AG09309 (cell line): ENCODE measurements at places on chromosomes 6 and 20.

DNA sequence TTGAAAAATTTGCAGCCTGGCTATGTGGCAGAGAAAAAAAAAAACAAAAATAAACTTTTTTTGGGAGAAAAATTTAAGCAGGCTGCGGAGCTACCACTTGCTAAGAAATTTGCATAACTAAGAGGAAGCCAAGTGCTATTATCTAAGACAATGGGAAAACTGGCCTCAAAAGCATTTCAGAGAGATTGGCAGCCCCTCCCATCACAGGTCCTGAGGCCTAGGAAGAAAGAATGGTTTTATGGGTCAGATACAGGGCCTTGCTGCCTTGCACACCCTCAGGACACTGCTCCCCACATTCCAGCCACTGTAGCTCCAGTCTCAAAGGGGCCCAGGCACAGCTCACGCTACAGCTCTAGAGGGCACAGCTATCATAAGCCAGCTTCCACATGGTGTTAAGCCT lies 777.9 kb downstream of the TENT5A start:
- DNase-seq = no peak

DNA sequence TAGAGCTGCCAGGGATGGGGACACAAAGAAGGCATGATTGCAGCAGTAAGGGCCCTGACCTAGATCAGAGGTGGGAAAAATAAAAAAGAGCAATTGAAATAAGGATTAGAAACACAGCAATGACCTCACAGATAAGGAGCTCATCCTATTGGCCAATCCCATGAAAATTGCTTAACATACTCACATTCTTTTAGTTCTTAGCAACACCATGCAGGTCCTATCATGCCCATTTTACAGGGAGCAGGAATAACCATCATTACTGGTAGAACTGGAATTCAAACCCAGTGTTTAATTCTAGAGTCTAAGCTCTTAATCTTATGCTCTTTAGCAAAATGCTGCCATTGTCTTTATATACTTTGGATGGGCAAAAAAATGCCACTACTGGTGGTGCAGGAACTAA lies 267.7 kb downstream of the RNF144B start:
- no peak for DNase-seq

GRCh38 chr6:130587778-130588520 lies 222.1 kb downstream of the TMEM200A start:
- DNase-seq = peak; percentile 67

GRCh38 chr6:6678185-6678671 lies 89.7 kb downstream of the LY86 start:
- no peak for DNase-seq

DNA sequence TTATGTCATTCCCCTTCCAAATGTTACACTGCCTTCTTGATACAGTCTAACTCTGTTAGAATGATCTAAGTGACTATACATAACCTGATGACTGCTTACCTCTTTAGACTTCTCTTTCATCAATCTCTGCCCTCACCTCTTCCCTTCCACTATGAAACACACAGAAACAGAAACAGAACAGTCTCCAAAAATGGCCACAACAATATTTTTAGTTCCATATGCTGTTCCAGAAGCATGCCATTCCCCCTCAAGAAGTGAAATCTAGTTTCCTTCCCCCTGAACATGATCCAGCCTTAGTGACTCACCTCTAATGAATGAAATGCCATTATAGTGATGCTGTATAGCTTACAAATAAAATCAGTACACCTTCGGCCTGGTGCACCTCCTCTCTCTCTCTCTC lies 229.3 kb upstream of the TENT5A start:
- DNase-seq = no peak

DNA sequence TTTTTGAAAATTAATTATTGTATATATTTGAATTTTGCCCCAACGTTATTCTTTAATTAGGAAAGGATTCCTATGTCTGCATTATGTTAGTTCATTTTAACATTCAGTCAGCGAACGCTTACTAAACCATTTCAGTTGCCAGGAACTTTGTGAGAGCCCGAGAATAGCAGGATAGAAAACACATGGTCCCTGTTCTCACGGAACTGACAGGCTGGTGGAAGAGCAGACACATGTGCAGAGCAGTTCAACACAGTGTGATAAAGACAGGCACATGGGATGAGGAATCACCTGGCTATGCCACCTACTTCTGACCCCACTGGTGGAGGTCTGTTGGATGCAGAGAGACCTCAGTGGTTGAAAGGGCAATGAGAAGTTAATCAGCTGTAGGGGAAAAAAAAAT lies 367.2 kb downstream of the EPM2A start:
- DNase-seq = no peak

GRCh38 chr20:58707770-58708169 lies 15.2 kb downstream of the NPEPL1 start:
- DNase-seq = no peak

- DNase-seq = no peak
Measured at GRCh38 chr6:104887350-104887749, 27.6 kb upstream of the HACE1 start.

DNA sequence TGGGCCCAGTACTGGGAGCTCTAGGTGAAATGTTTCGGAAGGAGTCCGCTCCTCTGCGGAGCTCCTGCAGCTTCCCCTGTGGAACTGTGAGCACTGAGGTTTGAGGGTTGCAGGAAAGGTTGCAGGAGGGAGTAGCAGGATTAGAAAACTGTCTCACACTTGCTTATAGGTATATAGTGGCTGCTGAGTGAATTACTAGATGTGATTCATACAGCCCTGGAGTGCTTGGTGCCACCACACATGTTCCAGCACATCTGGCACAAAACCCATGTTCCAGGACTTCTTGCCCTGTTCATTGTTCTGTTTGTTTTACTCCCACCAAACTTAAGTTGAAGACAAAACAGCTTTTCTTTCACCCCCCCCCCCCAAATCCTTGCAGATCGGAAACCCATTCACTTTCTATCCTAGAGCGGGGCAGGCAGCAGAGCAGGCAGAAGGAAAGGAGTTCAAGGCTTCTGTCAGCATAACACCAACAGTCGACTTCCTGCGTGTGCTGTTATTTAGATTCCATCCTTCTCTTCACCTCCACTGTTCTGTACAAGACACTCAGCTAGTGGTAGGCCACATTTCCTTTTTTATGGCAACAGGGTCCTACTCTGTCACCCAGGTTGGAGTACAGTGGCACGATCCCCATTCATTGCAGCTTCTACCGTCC lies 669 bp upstream of the PEX6 start:
- no peak for DNase-seq

DNA sequence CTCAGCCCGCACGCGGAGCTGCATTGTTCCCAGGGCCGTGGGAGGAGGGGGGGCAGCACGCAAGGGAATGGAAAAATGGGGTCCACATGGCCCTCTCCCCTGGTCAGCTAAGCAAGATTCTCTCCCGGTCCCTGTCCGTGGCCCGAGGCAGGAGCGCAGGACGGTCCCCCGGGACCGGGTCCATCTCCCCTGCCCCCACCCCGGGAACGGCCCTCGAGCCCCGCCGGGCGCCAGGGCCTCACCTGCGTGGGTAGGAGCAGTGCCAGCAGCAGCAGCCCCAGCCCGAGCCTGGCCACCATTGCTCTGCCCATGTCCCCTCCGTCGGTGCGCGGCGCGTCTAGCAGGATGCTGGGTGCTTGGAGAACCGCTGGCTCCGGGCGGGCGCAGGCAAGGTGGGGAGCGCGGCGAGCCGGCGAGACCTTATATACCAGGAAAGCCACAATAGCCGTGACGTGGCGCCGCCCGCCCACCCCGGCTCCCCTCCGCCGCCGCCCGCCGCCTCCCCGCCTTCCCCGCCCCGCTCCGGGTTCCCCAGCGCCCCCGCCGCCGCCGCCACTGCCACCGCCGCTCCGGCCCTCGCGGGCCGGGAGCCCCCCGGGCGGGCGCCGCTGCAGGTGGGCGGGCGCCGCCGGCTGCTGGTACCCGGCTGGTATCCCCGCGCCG lies at the start of gene CD24:
Gene CD24, minus strand, starts transcription at position 394 of the 663 bp plus-strand sequence. Its CDS starts 83 bp downstream, at position 311.
- no peak for DNase-seq

DNA sequence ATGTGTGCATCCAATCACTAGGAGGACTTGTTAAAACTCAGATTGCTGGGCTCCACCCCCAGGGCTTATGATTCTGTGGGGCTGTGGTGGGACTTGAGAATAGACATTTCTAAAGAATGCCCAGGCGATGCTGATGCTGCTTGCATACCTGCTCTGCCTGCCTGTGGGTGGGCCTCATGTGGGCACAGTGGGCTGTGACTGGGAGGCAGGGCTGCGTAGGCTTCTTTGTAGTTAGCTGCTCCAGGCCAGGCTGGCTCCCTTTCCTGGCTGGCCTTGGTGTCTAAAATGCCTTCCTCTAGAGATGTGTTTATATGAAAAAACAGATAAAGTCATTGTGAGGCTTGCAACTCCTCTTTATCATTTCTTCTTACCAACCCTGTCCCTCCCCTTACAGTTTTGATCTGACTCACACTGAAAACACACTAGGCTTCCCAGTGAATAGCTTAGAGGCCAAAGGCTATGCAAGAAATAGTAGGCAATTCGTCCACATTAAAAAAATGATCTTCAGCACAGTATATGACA lies 495.5 kb upstream of the MAP3K7 start:
- DNase-seq = no peak

- DNase-seq = no peak
Measured at GRCh38 chr6:107186047-107186446, 70.7 kb upstream of the BEND3 start.

GRCh38 chr6:157885876-157886275 lies 62.8 kb downstream of the SNX9 start:
- DNase-seq = no peak

- DNase-seq = no peak
Measured at GRCh38 chr20:64033981-64034493, 1.9 kb upstream of the C20orf204 start.
